ENCODE measurements at places on chromosomes 5 and 9.
A peak's percentile ranks its signal among the peaks of the same experiment; 100 is the strongest.

GRCh38 chr9:72911816-72912215 is 41.0 kb downstream of the ALDH1A1 start:
- DNase-seq, result no peak

DNA sequence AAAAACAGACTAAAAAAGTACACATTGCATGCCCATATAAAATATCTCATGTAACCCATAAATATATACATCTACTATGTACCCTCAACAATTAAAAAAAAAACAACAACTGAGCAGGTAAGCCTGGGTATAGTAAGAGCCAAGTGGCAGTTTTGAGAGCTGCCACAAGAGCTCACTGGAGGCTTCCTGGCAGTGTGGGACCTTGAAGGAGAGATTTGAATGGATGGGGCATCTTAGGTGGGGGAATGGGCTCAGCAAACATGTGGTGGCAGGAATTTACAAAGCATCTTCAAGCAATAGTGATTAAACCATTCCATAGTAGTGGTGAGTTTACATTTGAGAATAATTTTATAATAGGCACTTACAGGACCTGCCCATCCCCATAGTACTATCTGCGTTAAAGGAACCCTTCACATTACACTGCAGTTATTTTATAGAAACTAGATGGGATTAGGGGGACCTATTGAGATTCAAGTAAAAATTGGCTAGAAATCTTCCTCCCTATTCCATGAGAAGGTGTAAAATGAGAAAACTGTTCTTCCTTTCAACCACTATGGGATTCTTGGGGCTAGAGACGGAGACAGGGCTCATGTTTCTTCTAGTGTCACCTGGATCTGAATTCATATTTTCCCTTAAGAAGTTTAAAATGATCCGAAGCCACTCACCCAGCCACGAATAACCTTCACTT is 6.9 kb downstream of the MEGF10 start:
- no peak for DNase-seq

GRCh38 chr5:181099602-181100086 is 31.3 kb downstream of the OR2V1 start:
- DNase-seq, result no peak

- no peak for DNase-seq
These were observed 618.2 kb downstream of the TLE1 start for GRCh38 chr9:81071108-81071507.

GRCh38 chr9:33637881-33638280 is 113.8 kb downstream of the ANKRD18B start:
- no peak for DNase-seq

DNA sequence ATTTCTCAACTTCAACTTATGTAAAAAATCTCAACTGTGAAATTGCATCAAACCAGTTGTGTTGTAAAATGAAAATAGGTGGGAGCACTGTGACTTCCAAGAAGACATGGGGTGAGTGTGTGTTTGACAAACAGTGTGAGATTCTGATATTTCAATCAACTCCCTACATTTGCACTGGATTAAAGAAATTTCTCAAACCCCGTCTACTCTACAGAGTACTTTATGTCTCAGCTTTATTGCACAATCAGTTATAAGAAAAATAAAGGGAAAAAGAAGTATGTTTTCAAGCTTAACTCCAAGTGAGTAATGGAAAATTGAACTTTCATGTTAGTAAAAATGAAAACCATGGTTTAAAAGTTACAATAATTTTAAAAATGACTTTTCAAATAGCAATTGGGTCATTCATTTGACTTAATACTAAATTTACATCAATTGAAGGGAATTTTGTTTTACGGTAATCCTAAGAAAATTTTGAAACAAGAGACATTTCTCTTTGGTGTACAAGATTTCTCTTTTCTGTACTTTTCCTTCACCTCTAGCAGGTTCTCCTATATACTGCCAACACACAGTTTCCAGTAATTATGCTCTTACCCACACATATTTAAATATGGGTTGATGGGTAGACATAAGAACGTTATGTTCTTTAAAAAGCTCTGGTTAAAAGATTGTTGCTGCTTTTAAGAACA is 80.3 kb downstream of the CDO1 start:
- no peak for DNase-seq

- no peak for DNase-seq
These were observed 2.3 kb upstream of the POMT1 start for GRCh38 chr9:131500377-131500776.

DNA sequence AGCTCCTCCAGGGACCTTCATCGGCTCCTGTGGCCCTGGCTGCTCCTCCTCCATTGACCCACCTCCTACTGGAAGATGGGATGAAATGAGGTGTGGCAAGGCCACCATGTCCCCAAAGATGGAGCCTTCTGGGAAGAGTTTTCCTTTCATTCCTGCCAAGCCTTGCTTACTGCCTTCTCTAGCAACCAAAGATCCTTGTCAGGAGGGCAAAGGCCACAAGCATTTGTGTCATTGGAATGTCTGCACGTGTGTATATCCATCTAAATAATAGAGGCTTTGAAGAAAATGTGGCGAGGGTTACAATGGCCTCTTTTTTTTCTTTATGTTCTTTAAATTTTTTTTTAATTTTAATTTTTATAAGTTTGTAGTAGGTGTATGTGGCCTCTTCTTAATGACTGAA is 313.6 kb downstream of the ARHGEF28 start:
- no peak for DNase-seq

GRCh38 chr5:61467766-61468482 is 135.9 kb downstream of the ZSWIM6 start:
- no peak for DNase-seq

DNA sequence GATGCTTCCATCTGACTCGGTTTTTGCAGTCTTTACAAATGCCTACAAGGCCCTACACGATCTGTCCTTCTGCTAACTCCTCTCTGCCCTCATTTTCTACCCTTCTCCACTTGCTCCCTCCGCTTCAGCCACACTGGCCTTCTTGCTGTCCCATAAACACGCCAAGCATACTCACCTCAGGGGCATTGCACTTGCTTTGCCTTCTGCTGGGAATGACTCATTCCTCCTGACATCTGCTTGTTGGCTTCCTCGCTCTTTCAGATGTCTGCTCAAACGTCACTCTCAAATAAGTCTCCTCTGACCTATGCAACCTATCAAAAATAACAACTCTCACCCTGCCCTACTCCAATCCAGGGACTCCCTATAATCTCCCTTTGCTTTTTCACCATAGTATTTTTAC is 28.2 kb downstream of the CDC25C start:
- DNase-seq, result no peak

DNA sequence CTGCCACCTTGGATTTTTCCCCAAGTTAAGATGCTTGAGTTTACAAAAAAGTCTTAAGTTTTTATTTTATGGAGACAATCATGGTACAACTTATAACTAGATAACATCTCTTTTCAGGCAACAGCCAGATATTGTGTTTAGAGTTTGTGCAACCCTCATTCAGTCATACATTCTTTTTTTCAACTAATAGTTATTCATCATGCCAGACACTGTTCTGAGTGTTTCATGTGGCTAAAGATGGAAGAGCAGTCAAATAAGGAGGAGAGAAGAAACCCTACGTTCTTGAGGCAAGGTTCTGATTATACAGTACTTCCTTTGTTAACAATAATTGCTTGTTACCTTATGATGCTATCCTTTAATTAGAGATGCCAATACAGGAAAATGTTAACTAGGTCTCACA is 42.1 kb upstream of the ZNF462 start:
- DNase-seq, result no peak

- DNase-seq, result no peak
These were observed 29.6 kb upstream of the PRDM12 start for GRCh38 chr9:130634801-130635200.

- DNase-seq, result peak; percentile 52
These were observed 127.9 kb upstream of the TARS1 start for GRCh38 chr5:33312571-33313549.

GRCh38 chr5:94360382-94361130 is 257.8 kb downstream of the KIAA0825 start:
- no peak for DNase-seq

DNA sequence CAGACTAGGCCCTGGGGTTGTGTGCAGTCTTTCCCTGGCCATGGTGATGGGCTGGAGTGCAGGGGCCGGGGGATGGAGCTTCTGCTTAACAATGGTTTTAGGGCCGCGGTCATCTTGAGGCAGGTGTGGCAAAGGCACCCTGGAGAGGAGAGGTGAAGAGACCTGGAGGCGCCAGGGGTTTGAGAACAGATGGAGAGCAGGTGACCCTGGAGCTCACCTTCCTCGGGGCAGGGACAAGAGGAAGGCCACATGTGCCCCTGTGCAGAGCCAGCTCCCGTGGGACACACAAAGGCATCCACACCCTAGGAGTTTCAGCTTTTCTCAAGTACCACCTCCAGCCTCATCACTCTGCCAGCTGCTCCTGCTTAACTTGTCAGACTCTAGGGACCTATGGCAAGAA is 46.4 kb upstream of the SH3GL2 start:
- no peak for DNase-seq

DNA sequence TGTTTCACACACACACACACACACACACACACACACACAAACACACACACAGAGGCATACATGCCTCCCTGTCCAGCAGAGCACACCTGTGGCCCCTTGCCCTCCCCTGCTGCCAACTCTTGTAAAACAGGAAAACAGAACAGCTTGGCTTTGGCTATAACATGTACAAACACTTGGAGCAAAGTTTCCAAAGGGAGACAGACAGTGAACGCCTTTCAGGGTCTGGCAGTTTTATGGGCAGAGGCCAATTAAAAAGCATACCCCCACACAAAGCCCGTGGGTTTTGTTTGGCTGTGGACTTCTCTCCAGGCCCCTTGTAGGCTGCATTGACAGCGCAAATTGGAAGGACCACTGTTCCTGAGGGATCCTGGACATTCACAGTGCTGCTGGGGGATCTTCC is 265.6 kb downstream of the PAPPA start:
- DNase-seq, result peak; percentile 33

GRCh38 chr5:95779611-95780010 is 42.9 kb downstream of the GLRX start:
- DNase-seq, result no peak

DNA sequence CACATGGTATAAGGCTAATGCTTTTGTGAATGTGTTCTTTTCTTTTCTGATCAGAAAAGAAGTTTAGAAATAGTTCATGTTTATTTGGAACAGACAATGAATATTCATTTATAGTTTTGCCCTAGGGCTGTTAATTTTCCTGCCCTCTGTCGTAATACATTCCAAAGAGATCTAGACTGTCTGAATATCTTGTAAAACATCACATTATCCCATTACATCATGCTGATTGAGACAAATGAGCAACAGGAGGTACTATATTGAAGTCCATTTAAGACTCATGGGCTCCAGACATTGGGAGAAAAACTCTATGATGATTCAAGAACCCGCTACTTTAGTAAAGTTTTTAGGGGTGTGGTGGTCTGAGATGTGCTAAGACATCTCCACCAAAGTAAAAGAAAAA is 121.2 kb upstream of the MAP1B start:
- no peak for DNase-seq

All from LNCaP clone FGC (cell line).